ENCODE measurements at places on chromosomes 16 and 17.

GRCh38 chr17:4771519-4772234, at the start of gene TM4SF5:
TM4SF5 (plus strand) TSS chr17:4771886; CDS start chr17:4771923, 37 bp downstream.
- H3K4me1 ChIP-seq: no peaks in the 10 kb centered on the region
- no peaks in the 10 kb centered on the region for H3K36me3 ChIP-seq
- no peak within 1 kb of the TSS for H3K27ac ChIP-seq
- H3K4me3 ChIP-seq: no peak within 1 kb of the TSS
- no peaks in the 10 kb centered on the region for H3K27me3 ChIP-seq
- no peak for DNase-seq

- peak overlapping the region; percentile 67 for H3K27ac ChIP-seq
- no peak overlapping the region for H3K4me3 ChIP-seq
- peaks cover 40% of the 10 kb centered on the region for H3K4me1 ChIP-seq
- no peak for DNase-seq
- H3K36me3 ChIP-seq: no peaks in the 10 kb centered on the region
Measured at GRCh38 chr16:81513204-81514040, 68.8 kb downstream of the CMIP start.

DNA sequence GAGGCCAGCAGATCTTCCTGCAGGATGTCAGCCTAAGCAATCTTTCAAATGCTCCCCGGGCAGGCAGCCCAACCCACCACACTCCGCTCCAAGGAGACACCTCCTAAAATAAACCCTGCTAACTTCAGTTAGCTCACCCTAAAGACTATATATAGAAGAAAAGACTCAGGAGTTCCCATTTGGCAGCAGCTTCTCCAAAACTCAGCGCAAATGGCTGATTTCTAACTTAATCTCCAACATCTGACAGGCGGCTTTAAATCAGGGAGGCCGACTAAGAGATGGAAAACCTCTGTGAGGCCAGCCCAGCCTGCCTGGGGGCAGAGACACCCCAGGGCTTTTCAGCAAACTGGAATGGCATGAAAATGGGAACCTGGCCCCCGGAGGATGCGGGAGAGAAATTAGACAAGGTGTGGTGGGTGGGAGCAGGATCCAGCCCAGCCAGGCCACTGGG, 91.6 kb downstream of the XYLT1 start:
- H3K4me3 ChIP-seq: no peak overlapping the region
- peak overlapping the region; percentile 67 for H3K27ac ChIP-seq
- DNase-seq: no peak
- peaks cover 56% of the 10 kb centered on the region for H3K4me1 ChIP-seq
- H3K27me3 ChIP-seq: no peaks in the 10 kb centered on the region

GRCh38 chr16:73094371-73094770, 46.4 kb upstream of the ZFHX3 start:
- no peak for DNase-seq
- H3K27me3 ChIP-seq: no peaks in the 10 kb centered on the region

GRCh38 chr16:48596326-48596725, 13.7 kb downstream of the N4BP1 start:
- no peak overlapping the region for H3K4me3 ChIP-seq
- no peak overlapping the region for H3K27ac ChIP-seq
- H3K4me1 ChIP-seq: peaks cover 54% of the 10 kb centered on the region
- no peaks in the 10 kb centered on the region for H3K27me3 ChIP-seq

DNA sequence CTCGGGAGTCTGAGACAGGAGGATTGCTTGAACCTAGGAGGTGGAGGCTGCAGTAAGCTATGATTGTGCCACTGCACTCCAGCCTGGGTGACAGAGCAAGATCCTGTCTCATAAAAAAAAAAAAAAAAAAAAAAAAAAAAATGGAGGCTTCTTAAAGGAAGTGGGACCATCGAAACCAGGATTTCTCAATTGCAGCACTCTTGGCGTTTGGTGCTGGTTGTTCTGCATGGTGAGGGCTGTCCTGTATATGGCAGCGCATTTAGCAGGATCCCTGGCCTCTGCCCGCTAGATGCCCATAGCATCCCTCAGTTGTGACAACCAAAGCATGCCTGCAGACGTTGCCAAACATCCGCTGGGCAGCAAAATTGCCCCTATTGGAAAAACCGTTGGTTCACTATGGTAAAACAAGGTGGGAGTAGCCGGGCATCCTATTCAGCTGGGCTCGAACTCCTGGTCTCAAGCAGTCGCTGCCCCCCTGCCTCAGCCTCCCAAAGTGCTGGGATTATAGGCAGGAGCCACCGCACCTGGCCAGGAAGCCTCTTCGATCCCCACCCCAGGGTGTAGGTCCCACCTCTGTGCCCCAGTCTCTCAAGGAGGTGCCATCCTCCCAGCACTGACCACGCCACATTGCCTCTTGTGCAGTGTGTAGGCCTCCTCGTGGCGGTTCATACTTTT, 6.5 kb upstream of the NPIPB7 start:
- no peaks in the 10 kb centered on the region for H3K4me1 ChIP-seq
- no peak for DNase-seq
- no peak overlapping the region for H3K27ac ChIP-seq
- H3K27me3 ChIP-seq: no peaks in the 10 kb centered on the region

GRCh38 chr17:28937044-28937729, 14.1 kb downstream of the PHF12 start:
- DNase-seq: no peak
- no peak overlapping the region for H3K27ac ChIP-seq
- no peaks in the 10 kb centered on the region for H3K36me3 ChIP-seq
- H3K4me3 ChIP-seq: no peak overlapping the region
- peaks cover 71% of the 10 kb centered on the region for H3K4me1 ChIP-seq

- H3K27me3 ChIP-seq: no peaks in the 10 kb centered on the region
- no peak overlapping the region for H3K27ac ChIP-seq
- no peak overlapping the region for H3K4me3 ChIP-seq
- no peaks in the 10 kb centered on the region for H3K4me1 ChIP-seq
- DNase-seq: no peak
- no peaks in the 10 kb centered on the region for H3K36me3 ChIP-seq
Measured at GRCh38 chr17:60345233-60345632, 46.7 kb downstream of the USP32 start.

- no peak overlapping the region for H3K27ac ChIP-seq
- H3K4me1 ChIP-seq: no peaks in the 10 kb centered on the region
- DNase-seq: no peak
- H3K4me3 ChIP-seq: no peak overlapping the region
- H3K36me3 ChIP-seq: no peaks in the 10 kb centered on the region
Measured at GRCh38 chr17:8940866-8941471, 24.5 kb downstream of the PIK3R5 start.

DNA sequence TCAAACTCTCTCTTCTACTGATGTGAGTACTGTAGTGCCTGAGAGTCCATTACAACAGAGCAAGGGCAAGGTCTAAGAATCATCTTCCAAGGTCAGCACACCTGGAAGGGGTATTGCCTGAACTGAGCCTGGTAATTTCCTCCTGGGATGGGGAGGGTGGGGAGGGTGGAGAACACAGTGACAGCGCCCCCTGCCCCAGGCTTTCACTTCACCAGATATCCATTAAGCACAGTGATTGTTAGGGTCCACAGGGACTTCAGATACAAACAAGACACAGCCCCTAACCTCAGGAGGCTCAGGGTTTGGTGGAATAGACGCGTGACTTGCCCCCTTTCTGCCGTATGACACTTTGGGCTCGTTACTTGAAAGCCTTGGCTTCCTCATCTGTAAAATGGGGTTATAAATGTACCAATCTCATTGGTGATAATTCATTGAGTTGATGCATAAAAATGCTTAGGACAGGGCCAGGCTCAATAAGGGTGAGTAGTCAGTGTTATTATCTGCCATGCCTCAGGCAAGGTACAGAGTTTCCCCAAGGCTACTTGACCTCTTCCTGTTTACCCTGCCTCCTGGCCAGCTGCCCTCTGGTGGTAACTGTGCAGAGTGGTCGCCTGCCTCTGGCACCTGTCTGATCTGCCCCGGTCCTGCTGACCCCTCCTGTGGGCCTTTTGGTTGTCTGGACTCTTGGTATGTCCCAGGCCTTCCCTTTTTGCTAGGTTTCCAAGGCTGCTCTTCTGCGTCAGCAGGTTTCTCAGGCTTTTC, 13.1 kb upstream of the BRD7 start:
- H3K36me3 ChIP-seq: no peaks in the 10 kb centered on the region
- no peak overlapping the region for H3K4me3 ChIP-seq
- no peak for DNase-seq
- H3K27me3 ChIP-seq: no peaks in the 10 kb centered on the region
- no peaks in the 10 kb centered on the region for H3K4me1 ChIP-seq
- H3K27ac ChIP-seq: no peak overlapping the region

GRCh38 chr16:20318006-20318405, 9.3 kb downstream of the GP2 start:
- no peaks in the 10 kb centered on the region for H3K27me3 ChIP-seq
- H3K4me3 ChIP-seq: no peak overlapping the region
- no peak overlapping the region for H3K27ac ChIP-seq
- DNase-seq: no peak
- no peaks in the 10 kb centered on the region for H3K4me1 ChIP-seq

GRCh38 chr17:57649191-57649590, 95.9 kb downstream of the CCDC182 start:
- no peaks in the 10 kb centered on the region for H3K27me3 ChIP-seq
- H3K4me1 ChIP-seq: no peaks in the 10 kb centered on the region
- no peak overlapping the region for H3K4me3 ChIP-seq
- DNase-seq: no peak

- H3K27me3 ChIP-seq: no peaks in the 10 kb centered on the region
- H3K27ac ChIP-seq: no peak overlapping the region
- no peak for DNase-seq
- no peaks in the 10 kb centered on the region for H3K4me1 ChIP-seq
Measured at GRCh38 chr17:36011201-36011600, 6.6 kb downstream of the CCL23 start.
